ENCODE measurements at places on chromosomes 3 and 15. TPM values are rescaled to one million over a fixed set of nuclear protein-coding genes. Genes with fewer than 3 reads are reported as not detected.

DNA sequence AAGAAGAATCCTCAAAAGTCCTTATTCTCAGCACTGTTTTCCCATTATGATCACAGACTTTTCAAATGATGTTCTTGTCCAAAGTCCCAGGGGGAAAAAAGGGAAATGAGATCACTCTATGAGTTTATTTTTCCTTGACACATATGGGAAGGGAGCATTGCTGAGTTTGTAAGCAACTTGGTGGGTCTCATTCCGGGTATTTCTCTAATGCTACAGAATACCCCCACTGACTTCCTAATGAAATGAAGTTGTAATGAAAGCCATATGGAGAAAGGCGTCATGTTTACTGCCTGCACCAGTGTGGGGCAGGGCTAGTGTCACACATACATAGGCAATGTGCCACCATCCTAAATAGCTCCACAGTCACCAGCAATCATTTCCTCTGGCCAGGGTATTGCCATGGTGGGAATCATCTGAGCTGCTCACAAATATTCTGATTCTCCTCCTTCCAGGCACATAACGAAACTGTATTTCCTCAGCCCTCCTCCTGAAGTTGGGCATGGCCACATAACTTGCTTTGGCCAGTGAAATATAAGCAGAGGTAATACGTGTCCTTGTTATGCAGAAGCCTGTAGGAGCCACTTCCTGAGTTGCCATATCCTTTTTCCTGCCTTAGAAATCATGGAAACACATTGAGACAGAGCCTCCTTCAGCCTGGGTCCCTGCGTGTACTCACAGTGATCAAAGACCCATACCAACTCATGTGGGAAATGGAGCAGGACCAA is 41.0 kb upstream of the C15orf61 start:
- no peak for DNase-seq

DNA sequence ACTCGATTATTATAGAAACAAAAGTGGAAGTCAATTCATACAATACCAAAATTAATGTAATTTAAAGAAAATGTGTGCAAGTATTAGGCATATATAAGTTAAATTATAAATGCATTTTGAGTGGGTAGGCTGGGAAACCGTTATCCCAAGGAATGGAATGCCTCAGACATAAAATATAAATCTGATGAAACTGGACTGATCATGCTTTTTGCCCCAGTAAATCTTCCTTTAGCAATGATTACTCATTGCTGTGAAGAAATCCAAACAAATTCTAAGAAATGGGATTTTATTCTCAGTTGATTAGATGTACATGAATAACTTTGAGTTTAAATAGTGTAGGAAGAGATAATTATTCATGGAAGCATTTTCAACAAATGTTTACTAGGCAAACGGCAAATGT is 185.5 kb upstream of the KCNMB2 start:
- DNase-seq, result no peak

The XCR1 gene
- total RNA-seq, result not detected

- DNase-seq, result no peak
Observed at GRCh38 chr3:120171134-120171873, 77.1 kb upstream of the GSK3B start.

DNA sequence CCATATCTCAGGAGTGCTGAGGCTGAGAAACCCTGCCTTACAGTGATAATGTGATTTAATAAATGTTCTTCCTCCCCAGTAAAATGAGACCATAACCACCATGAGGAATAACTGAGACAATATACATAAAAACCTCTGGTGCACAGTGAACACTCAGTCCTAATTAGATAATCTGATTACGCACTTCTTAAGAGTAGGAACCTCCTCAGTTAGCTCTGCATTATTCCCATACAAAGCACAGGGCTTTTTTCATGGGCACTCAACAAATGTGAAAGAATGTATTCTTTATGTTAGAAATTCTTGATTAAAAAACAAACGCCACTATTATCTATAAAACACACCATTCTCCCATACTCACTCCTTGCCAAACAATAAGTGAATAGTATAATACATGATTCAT is 97.0 kb downstream of the TNIK start:
- DNase-seq, result no peak

DNA sequence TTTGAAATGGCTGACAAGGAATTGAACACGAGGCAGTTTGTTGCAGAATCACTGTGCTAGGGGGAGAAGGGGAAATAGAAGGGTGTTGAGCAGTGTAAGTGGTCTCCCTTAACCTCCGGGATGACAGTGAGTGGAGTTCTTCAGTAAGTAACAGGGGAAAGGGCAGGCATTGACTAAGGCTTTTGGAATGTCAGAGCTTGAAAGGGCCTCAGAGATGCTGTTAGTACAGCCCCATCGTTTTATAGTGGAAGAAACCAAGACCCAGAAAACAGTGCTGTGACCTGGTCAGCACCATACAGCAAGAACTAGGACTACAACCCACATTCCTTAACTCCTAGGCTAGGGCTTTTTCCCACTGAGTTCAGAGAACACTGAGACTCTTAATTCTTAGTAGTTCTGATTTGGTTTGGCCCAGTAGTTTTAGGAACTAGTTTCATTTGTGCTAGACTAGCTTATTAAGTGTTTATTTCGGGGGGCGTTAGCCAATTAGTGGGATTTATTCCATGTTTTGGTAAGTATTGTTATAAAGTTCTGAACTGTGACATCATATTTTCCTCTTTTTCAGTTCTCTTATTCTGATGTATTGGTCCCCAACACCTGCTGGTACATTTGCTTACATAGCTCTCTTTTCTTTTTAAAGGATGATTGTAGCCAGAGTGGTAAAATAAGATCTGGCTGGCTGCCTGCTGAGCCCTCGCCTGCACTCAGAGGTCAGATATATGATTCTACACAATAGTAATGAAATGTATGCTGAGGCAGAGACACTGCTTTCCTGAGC is 34.2 kb downstream of the RAB11A start:
- no peak for DNase-seq

The ATRIP gene
- 4.9 TPM for total RNA-seq

GRCh38 chr15:35061161-35061824 is 23.8 kb downstream of the NANOGP8 start:
- no peak for DNase-seq

- DNase-seq, result no peak
Observed at GRCh38 chr3:182226995-182227394, 515.3 kb downstream of the SOX2 start.

GRCh38 chr3:117886147-117886546 is 1148.5 kb downstream of the IGSF11 start:
- DNase-seq, result no peak
